GOT3 (cell line): ENCODE measurements at places on chromosomes 7 and 10.
A peak's percentile ranks its signal among the peaks of the same experiment; 100 is the strongest.

- no peak for DNase-seq
Observed at GRCh38 chr7:6392712-6393666, 54.8 kb downstream of the DAGLB start.

GRCh38 chr10:65793738-65794425, 1132.0 kb upstream of the LRRTM3 start:
- no peak for DNase-seq

DNA sequence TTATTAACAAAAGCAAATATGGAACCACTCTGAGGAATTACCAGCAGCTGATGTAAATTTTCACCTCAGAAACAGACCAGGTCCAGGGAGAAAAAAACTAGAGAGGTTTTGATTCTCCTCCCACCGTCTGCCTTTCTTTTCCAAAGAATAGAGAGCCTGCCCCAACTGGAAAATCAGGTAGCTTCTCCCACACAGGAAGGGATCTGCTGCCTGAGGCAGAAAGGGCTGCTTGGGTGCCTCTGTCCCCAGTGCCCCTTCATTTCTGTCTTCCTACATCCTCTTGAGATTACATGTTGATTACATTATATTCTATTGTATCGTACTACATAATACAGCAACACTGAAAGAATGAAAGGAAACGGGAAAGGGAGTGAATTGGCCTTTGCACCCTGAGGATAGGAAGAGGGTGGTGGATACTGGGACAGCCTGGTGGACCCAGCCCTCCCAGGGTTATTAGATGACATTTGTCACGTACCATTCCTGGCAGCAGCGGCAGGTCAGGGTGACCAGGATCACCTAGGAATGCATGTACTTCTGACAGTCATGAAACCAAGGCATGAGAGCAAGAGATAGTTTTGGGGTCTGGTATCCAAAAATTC, 8.9 kb downstream of the ST8SIA6 start:
- no peak for DNase-seq

DNA sequence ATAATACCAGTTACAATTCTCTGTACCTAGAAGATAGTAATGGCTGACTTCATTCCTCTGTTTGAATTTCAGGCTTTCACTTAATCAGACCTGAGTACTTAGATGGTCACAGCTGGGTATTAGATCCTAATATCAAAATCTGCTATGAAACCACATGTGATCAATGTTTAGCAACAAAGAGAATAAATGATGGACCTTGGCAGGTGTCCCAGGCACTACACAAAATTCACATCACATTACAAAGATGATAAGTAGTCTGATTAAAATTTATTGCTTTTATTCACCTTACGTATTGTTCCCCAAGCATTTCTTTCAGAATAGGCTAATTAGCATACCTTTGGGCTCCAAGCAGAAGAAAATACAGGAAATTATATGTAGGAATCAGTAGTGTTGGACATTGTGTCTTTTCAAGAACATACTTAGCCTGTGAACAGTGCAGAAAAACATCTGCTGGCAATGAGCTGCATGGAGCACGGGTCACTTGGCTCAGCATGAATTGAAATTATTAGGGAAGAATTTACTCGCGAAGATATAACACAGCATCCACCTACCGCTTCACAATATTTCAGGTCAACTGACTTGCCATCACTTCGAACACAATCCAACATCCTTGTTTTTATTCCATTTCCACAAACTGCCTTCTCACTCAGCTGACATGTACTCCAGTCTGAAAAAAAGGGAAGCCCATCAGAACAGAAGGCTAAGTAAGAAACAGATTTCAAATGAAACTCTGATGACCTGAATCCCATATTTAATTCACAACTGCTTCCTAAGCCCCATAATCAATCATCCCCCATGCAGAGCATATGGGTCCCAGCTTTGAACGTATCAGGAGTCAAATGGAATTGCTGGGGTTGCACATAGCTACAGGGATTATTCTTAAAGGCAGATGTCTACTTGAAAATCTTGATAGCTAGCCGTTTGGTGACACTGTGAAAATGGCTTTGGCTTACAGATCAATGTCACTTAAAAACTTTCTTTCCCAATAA, 421.0 kb downstream of the THSD7A start:
- DNase-seq: no peak

DNA sequence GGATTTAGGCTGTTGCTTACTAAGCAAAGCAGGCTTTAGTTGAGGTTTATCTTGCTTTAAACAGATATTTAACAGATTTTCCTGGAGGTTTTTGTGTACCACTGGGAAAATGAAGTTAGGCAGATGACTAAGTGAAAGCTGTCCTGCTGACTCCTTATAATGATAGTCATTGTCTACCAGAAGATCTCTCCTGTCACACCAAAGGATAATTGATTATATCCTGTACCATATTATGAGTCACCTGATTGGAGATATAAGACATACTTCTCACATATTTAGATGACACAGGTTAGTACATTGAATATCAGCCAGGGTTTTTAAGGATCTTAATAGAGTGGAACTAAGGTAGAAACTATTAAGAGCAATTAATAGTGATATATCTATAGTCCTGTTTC, 68.4 kb downstream of the PTEN start:
- DNase-seq: no peak

DNA sequence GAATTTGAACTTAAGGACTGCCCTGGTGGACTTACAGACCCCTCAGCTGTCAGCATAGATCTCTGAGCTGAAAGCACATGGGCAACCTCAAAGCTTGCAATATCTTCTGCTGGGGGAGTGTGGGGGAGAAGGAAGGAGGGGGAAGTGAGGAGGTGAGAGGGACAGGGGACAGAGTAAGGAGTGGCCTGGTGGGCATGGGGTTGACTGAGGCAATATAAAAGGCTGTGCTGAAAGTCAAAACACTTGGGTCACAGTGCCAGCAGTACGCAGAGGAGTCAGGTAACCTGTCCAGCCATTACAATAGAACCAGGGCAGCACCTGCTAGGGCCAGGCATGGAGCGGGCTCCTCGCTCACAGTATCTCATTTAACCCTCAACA, 43.2 kb downstream of the PPP1R3C start:
- no peak for DNase-seq

- no peak for DNase-seq
Observed at GRCh38 chr10:88401671-88402347, 181.3 kb downstream of the RNLS start.

DNA sequence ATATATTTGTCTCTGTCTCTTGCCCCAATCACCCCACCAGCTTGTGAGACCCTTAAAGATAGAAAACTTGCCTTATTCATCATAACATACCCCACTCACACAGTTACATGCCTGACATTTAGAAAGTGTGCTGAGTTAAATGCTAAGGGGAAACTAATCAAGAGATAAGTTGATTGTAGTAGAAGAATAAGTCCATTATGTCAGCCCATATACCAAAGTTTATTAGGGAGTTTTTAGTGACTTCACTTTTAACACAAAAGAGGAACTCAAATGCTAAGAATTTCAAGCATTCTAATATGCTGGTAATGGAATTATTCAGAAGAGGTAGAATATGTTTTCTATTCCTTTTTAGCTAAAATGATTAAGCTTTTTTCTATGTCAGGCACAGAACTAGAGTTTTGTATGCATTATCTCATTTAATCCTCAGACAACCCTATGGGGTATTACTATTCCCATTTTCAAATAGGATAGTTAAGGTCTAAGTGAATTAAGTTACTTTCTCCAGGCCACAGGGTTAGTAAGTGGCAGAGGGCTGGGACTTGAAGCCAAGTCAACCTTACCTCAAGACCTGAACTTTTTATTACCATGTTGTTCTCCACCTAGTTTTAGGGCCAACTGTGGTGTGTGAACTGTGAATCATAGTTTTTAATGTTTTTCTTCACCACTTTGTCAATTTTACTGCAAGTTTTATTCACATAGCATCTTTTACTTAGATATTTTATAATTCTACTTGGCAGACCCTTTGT, 19.6 kb downstream of the ASAH2 start:
- no peak for DNase-seq

DNA sequence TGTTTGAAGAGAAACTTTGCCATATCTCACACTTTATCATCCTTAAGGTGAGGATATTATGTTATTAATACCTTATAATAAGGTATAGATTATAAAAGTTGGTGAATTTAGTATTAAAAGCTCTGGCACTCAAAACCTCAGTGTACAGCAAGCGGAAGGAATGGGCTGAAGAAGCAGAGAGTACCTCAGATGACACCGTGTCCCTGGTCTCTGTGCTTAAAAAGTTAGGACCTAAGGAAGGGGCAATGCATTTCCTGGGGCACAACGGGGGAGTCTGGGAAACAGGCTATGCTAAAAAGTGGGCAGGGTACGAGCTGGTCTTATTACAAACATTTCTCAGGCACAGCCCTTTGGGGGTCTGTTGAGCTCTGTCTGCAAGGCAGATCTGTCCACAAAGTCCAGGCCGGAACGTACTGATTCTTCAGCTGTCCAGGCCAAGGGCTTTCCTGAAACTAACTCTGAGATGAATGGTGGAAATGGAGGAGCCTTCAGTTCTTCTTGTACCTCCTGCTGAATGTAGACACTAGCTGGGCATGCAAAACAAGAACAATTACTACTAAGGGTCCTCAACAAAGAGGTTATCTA, 202.7 kb downstream of the POM121L12 start:
- no peak for DNase-seq

- no peak for DNase-seq
Observed at GRCh38 chr10:35789996-35790395, 147.9 kb upstream of the FZD8 start.

GRCh38 chr7:92725161-92725925, 111.0 kb downstream of the CDK6 start:
- DNase-seq: no peak

DNA sequence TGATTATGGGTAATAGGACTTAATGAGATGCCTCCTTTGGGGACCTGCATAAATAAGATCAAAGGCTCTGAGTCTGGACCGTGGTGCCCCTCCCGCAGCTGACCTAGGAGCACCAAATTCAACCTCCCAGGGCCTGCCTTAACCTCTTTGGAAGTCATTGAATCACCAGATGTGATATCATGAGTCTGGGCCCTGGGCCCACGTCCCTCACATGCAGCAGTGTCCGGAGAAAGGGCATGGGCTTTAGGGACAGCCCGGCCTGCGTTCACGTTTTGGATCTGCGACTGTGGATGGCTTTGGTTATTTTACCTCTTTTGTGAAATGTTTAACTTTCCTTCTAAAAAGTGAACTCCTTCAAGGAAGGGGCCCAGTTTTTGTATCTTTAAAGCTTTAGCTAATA, 220.0 kb upstream of the KLF6 start:
- no peak for DNase-seq

DNA sequence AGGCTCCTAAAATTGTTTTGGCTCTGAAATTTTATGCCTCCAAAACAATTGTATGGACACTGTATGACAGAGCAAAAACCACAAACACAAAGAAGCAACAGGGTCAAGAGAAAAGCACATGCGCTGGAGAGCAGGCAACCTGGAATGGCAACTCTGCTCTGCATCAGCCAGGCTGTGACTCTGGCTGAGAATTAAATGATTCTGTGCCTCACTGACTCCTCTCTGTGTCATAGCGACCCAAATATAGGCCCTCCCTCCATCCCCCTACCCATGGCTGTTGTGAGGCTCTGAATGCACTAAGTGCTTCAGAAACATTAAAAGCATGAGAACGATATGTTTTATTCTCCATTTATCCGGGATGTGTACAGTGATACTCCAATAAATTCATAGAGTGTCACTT, 24.9 kb upstream of the NEBL start:
- no peak for DNase-seq

- peak; percentile 76 for DNase-seq
Observed at GRCh38 chr7:73521636-73522104, 423 bp downstream of the BAZ1B start.

DNA sequence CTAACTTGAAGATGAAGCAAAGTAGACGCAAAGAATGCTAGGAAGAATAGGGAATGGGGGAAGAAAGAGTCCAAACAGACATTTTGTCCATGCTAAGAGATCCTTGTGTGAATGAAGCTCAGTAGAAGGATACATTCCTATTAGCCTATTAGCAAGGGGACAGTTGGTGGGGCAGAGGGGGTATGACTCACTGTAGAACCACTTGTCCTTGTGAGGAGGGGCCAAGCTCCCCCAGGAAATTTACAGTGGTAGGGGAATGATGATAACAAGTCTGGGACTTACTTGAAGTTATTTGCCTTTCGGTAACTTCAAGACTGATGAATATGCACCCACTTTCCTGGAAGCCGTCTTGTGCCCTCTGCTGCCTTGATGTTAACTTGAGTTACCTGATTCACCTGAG, 17.2 kb upstream of the SYPL1 start:
- no peak for DNase-seq

- no peak for DNase-seq
Observed at GRCh38 chr7:17036584-17036983, 154.8 kb upstream of the AGR3 start.

DNA sequence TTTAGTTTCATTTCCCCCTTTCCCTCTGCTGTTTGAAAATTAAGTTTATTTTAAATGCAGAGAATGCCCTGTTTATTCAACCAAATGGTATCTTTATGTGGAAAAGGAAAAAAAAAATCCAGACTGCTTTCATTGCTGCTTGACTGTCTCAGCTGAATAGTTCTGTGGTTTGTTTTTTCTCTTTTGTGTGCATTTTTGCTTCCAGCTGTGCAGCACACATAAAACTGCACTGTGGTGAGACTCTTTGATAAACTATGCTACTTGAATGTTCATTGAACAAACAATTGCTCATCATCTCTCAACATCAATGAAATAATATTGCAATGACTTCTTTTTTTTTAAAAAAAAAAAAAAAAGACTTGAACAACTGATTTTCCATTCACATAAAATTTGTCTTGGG, 78.6 kb upstream of the GLI3 start:
- DNase-seq: no peak

DNA sequence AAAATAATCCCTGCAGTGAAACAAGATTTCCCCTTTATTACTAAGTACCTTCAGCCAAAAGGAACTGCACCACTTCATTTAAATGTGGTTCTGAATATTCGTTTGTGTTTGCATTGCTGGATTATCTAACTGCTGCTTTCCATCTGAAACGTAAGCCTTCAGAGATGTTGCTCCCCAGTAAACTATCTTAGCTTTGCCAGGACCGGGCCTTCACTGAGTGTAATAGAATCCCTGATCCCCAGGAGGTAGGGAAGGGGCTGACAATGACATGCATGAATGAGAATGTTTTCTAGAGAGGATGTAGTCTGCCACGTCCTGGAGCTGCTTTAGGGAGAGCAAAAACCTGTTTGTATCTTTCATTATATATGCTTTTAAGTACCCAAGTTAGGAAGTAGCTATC, 19.5 kb upstream of the INSYN2A start:
- no peak for DNase-seq

- no peak for DNase-seq
Observed at GRCh38 chr10:70759781-70760180, 25.4 kb downstream of the TBATA start.

DNA sequence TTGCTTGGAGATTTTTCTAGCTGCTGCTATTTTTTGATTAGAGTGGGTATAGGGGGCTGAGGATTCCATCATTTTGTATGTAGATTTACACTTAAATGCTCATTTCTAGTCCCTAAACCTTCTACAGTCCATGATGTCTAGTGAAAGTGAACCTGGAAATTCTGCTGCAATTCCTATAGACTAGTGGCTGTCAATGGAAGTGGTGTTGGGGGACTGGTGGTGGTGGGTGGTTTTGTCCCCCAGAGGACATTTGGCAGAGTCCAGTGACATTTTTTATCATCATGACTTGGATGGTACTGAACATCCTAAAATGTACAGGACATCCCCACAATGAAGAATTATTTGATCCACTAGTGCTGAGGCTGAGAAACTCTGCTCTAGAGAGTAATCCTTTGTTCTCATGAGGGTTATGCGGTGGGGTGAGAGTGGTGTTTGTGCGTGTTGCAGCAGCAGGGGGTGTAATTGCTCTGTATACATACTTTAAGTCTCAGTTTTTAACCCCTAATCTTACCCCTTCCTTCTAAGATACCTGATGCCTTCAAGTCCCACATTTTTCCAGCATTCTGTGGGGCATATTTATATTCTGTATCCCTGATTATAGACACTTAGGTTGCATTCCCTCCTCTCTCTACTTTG, 35.0 kb downstream of the KIF11 start:
- DNase-seq: no peak
